GM13976 (cell line): ENCODE measurements at places on chromosomes 1 and 21.

- no peak for DNase-seq
Measured at GRCh38 chr1:89980605-89981004, 14.3 kb upstream of the ZNF326 start.

GRCh38 chr1:194184425-194184824, 998.0 kb upstream of the B3GALT2 start:
- no peak for DNase-seq

GRCh38 chr1:25622531-25622930, 5.9 kb downstream of the MAN1C1 start:
- DNase-seq = no peak

- DNase-seq = no peak
Measured at GRCh38 chr1:11412141-11412540, 66.8 kb upstream of the DISP3 start.

- no peak for DNase-seq
Measured at GRCh38 chr1:119245881-119246280, 105.4 kb upstream of the WARS2 start.

DNA sequence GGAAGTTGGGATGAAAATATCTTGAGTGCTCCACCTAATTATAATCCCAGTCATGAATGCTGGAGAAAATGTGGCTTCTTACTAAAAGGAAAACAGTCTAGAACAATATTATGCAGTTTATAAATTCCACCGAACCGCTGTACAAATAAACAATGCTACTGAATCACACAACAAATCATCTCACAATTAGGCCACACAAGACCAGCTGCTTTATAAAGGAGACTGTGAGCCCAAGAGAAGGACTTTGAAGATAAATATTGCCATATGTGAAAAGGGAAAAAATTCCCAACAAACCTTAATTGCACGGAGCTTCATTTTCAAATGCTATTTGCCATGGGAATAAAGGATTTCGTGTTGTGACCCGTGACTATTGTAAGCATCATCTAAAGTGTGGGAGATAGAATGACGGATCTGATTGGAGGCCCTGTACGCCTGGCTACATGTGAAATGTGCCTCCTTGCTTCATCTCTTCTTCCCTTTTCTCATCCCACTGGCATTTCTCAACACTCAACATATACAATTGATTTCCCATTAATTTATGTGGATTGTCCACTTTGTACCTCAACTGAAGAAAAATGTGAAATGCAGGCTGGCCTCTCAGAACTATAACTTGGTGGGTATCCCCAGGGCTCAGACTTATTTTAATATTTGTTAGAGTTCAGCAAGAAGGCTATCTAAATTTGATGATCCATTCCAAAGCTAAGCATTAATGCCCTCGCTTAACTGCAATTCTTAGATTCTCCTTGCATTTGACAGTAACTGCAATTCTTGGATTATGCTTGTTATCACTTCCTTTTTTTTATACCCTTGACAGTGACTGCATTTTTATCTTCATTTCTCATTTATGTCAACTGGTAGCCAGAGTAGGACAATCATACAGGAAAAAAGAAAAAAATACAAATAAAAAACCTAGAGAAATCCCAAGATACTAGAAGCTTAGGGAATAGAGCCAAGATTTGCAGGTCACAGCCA, 122.3 kb downstream of the TGFB2 start:
- no peak for DNase-seq

DNA sequence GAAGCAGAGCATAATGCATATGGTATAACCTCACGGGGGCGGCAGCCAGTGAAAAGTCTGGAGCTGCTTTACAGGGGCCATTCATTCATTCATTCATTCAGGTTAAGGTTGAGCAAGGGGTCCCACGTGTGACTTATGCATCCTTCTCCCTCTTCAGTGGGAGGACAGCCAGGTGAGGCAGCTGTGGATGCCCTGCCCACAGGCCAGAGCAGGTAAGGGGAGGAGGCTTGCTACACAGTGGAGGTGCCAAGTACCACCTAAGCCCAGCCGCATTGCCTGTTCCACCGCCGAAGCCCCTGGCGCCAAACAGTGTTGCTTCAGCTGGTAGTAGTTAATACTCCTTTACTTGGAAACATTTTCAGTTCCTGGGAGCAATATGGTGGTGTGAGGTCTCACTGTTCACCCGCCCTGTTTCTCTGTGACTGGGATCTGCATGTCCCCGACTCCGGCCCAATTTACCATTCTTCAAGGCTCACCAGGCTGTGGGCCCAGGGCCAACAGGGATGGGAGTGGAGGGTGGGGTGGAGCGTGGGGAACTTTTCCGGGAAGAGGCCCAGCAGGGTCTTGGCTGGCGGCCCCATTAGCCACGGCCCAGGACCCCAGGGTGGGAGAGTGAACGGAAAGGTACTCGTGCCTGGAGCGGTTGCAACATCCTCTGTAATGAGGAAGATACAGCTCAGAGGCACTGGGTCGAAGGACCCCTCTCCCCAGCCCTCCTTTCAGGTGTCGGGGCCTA, 722 bp upstream of the PODN start:
- DNase-seq = peak; percentile 20

DNA sequence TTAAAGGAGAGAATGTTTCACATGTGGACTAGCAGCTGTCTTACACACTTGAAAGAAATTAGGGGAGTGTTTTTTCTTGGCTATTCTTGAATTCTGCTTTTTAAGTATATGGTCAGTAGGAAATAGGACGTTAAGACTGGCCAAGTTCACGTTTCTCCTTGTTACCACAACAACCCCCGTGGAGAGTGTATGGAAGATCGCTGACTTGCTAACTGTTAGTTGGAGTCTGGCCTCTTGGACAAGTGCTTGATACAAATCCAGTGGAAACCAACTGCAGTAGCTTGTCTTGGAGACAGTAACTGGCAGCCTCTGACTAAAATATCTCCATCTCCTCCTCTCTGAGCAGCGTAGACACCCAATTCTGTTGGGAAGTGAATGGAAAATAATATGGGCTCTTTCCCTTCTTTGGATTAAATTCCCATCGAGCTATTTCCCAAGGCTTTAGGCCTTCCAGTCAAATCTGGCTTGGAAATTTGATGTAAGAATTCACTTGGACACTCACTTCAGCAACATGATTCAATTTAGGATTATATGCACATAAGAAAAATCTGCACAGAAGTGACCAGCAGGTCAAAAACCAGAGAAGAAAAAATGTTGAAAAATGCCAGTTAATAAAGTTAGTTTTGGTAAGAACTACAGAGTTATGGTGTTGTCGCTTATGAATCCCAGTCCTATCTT, 3.6 kb upstream of the NFIA start:
- DNase-seq = no peak

- DNase-seq = no peak
Measured at GRCh38 chr1:157697781-157698569, 2.6 kb downstream of the FCRL3 start.

DNA sequence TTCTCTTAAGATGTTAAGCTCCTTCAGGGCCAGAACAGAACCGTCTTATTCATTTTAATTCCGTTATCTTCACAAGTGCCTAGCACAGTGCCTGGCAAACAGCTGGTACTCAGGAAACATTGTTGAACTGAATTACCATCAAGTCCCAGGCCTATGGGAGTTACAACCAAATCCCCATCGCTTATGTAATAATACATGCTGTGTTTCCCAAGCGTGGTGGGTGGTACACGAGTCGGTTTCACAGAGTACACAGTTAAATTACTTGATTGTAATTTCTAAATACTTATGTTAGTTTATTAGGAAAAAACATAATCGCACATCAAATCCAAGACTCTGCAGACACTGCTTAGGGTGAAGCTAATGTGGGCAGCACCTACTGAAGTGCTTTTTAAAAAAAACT, 1.0 kb downstream of the ANGEL2 start:
- no peak for DNase-seq

GRCh38 chr1:229947968-229948367, 119.1 kb upstream of the GALNT2 start:
- DNase-seq = no peak

GRCh38 chr1:205294175-205294917, 27.2 kb downstream of the NUAK2 start:
- no peak for DNase-seq

DNA sequence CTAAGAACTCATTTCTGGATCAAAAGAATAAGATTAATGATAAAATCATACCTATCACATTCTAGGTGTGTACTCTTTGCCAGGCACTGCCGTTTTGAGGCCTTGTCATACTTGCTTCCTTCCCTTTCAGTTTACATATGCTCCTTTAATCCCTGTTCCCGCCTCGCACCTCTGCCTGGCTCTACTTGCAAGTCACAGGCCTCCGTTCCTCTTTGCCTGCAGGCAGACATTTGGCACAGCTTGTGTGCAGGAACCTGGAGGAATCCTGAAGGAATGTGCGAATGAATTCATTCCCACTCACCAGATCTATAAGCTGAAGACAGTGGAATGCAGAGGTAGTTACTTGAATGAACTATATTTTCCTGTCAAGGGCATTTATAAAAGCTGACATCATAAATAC, 13.8 kb downstream of the WLS start:
- DNase-seq = no peak

- no peak for DNase-seq
Measured at GRCh38 chr1:93824834-93825233, 54.2 kb downstream of the DNTTIP2 start.

DNA sequence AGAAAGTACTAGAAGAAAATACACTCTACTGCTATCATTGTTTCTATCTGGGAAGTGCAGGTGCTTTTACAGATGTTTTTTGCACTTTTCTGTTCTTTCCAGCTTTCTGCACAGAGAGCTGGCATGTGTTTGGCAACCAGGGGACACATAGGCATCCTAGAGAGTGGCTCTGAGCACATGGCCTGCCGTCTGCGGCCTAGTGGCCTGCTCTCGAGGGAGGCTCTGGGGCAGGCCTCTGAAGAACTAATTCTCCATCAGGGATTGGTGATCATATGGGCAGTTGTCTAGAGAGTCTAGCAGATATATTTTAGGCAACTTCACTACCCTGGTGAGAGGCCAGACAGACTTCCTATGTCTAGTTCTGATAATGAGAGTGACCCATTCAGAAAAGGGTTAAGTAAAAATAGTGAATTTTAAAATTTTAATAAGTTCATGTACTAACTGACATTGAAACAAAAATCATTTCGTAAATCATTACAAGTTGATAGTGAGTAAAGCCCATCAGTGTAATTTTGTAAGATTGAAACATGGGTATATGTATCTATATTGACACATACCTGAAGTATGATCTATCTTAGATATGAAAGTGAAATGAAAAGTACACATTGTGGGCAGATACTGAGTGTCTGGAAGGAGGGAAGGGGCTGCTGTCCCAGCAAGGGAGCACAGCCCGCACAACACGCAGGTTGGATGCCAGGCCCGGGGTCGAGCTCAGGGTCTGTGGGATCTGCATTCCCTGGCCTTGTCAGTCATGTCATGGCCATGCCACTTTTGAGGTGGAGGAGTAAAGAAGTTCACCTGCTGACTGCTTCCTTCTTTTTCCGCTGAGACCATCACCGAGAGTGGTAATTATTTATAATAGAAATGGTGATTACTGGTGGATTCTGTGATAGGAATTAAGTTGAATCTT, 79.8 kb downstream of the PCBP3 start:
- DNase-seq = peak; percentile 36
